ENCODE measurements at places on chromosomes 7 and 10. TPM values are rescaled to one million over a fixed set of nuclear protein-coding genes. Genes with fewer than 3 reads are reported as not detected.
A peak's percentile ranks its signal among the peaks of the same experiment; 100 is the strongest.

GRCh38 chr10:818526-819220 is 112.8 kb downstream of the LARP4B start:
- no peak for DNase-seq

DNA sequence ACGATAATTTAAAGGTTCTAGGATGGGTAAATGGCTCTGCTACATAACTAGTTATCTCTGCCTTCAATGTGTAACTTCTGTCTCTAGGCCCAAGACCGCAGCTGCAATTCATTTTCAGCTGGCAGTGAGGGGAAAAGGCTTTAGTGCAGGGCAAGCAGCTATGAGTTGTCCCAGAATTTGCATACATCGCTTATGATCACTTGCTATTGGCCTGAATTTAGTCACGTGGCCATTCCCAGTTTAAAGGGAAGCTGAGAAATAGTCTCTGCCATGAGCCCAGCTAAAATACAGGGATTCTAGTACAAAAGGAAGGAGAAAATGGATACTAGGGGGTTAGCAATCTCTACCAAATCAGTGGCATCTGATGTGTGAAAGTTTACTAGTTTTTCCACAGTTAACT is 145.8 kb upstream of the IMMP2L start:
- peak; percentile 37 for DNase-seq

The NEUROD6 gene
- not detected for total RNA-seq

GRCh38 chr10:71214641-71215559 is 2.5 kb downstream of the UNC5B start:
- no peak for DNase-seq

GRCh38 chr10:103859161-103860086 is 4.0 kb upstream of the SH3PXD2A start:
- DNase-seq = peak; percentile 71

The DNMBP gene
- total RNA-seq = 18.5 TPM

- DNase-seq = no peak
Measured at GRCh38 chr7:21364801-21365271, 63.0 kb upstream of the SP4 start.

DNA sequence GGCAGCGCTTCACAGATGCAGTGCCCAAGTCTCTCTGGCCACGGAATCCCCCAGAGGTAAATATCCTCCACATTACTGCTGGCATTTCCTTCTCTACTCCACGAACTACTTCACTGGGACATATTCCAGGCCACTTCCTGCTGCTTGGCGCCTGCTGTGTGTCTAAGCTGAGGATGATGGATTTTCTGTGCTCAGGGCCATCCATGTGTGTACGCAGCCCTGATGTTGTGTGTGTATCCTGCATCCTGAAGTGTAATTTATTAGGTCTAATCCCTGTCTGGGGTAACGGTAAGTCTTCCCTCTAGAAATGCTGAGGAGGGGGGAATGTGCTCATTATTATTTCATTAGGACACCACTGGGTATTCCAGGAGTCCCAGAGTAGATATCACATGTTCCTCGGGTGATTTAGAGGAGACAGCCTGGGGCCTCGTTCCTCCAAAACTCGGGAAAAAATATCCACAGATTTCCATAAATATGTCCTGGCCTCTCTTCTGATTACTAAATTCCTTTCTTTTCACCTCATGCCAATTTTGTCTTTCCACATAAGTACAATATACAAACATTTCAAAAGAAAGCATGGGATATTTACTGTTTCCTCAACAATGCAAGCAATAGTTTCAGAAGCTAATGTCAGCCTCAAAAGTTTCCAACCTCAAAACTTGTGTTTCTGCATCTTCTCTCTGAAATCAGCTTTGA is 25.5 kb upstream of the HABP2 start:
- DNase-seq = peak; percentile 57

DNA sequence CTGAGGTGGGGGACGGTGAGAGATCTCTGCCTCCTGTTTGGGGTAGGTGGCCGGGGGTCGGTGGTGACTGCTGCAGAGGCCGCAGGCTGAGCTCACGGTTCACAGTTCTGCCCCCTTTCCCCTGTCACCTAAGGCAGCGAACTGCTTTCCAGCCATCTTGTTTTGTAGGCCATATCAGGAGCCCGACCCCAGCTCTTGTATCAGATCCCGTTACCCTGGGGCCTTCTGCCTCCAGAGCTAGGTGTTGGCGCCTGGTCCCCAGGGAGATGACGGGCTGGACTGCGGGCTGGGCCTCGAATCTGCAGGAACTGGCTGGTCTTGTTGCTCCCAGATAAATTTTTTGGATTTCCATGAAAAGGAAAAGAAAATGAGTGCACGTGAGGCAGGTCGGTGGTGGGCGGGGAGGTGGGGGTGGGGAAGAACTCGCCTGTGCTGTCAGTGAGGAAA is 183.0 kb downstream of the DNAJB6 start:
- DNase-seq = no peak

DNA sequence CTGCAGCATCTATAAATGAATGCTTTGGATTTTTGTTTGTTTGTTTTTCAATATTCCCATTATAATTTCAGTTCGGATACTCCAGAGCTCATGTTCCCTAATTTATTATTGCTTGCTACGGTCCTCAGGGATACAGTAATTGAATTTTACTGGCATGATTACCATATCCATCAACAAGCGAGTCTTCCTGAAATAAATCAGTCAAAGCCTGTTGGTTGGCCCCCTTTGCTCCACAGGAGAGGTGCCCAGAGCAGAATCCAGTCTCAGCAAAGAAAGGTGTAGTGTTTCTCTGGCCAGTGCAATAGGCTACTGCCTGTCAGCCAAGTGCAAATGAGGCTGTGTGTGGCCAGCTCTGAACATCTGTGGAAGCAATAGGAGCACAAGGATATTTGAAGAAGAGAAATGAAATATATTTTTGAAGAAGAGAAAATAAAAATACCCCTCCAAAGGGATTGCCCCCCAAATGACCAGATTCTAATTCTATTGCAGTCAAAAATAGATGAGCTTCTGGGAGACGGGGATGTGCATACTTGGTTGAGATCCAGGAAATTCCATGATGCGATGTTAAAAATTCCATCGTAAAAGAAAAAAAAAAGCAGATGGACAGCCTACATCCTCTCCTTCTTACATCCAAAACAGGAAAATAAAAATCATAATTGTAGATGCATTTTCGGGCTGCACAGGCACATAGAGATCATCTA is 18.1 kb downstream of the TRIL start:
- DNase-seq = no peak

DNA sequence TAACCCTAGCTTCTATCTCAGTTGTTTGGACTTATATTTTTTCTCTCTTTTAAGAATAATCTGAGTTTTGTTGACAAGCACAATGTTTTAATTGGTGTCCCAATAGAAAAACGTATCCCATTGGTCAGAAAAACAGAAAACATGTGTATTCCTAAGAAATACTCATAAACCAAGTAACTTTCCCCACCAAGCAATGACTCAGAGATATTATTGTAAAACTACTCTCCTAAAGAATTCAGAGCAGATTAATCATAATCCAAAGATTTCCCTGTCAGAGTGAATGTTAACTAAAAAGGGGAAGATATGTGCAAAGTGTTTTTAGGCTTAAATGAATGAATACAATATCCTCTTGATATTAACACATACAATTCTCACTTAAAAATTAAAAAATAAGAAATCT is 29.4 kb upstream of the MBL2 start:
- DNase-seq = peak; percentile 28

DNA sequence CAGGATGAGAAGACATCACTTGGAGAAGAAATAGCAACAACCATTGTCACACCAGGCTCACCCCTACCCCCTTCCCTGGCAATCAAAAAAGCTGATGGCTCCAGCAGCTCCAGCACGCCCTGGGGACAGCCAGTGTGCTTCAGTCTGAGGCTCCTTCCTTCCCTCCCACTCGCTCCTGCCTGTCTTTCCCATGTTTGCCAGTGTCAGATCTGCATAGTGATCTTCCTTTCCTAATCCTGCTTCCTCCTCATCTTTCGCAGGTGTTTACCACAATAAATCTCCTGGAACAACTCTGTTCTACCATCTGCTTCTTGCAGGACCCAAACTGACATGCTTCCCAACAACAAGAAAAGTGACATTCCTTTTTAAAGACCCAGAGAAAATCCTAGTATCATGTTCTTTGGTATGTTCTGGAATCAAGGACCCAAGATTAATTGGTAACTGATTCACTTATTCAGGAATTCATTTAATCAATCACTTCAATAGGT is 57.1 kb downstream of the STEAP1B start:
- no peak for DNase-seq

DNA sequence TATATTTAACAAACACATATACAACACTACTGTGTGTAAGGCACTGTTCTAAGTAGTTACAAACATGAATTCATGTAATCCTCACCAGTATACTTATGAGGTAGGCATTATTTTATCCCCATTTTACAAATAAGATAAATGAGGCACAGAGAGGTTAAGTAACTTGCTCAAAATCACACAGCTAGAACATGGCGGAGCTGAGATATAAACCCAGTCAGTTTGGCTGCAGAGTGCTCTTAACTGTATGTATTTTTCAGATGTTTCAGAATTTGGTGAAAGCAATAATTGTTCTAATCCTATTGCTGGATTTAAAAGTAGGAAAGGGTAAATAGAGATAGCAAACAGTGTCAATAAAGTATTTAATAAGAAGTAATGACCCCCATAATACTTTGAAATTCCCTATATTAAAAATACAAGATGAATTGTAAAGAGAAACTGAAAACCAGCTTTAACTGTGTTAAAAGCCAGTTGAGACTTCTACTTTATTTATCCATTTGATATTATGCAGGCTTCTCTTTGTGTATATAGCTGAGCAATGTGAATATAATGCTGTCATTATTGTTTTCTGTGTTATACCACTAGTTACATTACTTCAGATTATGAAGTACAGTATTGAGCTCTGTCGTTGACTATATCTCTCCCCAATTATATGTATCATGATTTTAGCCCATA is 32.3 kb upstream of the RPA3 start:
- no peak for DNase-seq

DNA sequence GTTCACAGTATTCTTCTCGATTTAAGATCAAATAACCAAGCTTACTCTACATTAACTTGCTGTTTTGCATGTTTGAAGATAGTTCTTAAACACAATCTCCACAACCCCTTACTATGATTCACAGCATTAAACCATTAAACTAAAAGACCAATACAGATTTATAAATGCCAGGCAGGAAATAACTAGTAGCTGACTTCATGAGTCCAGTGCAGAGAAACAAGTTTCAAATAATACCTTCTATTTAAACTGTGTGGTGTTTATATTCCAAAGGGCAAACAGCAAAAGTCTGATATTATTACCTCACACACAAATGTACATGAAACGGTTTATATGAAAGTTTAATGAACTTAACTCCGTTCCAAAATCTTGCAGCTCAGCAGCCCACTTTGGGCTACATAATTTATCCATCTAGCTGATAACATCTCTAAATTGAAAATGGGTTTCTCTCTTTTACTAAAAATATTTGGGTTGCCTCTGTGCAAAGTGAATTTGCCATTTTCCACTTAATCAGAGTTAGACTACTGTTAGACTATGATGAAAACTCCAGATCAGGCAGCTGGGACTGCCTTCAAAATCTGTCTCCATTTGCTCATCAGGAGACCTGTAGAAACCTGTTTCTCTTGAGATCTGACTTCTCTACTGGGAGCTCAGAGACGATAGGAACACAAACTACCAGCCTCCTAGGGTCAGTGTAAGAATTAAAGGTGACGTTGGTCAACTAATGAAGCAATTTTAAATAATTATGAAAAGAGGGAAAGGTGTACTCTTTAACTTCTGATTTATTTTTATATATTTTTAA is 287.3 kb downstream of the FZD1 start:
- peak; percentile 19 for DNase-seq

The ITGA8 gene
- not detected for total RNA-seq

DNA sequence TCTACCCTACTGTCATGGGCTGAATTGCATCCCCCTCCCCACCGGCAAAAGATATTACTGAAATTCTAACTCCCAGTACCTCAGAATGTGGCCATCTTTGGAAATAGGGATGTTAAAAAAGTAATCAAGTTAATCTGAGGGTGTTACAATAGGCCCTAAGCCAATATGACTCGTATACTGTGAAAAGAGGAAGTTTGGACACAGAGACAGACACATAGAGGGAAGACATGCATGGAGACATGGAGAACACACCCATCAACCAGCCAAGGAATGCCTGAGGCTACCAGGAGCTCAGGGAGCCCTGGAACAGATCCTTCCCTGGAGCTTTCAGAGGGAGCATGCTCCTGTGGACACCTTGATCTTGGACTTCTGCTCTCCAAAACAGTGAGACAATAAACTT is 138.2 kb upstream of the ADO start:
- no peak for DNase-seq

DNA sequence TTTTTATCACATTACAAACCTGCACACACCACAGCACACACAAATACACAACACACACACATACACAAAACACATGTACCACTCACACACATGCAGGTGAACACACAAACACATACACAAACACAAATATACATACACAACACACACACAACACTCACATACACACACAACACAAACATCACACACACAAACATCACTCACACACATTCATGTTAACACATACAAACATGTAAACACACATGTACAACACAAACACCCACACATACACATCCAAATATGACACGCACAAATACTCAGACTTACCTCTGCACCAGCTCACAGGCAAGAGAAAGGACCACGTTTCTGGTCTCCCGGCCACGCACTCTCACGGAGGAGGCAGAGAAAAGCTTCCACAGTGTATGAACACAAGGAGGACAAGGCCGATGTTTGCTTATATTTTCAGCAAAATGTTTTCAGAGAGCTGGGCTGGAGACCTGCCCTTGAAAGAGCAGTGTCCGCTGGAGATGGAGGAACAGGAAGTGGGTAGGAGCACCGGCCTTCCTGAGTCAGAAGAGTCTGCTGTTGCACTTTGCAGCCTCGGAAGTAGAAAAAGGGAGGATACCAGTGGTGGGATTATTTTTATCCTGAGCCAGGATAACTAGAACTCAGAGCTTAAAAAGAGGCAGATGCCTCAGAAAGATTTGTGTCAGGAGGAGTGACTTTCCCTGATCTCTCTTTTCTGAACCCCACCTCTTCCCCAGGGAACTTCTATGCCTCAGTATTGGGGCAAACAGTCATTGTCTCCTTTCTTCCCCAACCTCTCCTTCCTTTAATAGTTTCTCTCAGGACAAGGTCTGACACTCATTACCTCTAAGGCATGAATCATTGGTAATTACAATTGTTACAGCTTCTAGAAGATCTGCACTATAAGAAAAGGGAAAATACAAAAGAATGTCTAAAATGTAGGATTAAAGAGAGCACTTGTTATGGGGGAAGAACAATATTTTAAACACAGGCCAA is at the start of gene GIMAP6:
Gene GIMAP6 (minus strand): TSS at position 520 of the 999 bp plus-strand sequence. CDS start 2,243 bp downstream, outside the sequence.
- DNase-seq = no peak

DNA sequence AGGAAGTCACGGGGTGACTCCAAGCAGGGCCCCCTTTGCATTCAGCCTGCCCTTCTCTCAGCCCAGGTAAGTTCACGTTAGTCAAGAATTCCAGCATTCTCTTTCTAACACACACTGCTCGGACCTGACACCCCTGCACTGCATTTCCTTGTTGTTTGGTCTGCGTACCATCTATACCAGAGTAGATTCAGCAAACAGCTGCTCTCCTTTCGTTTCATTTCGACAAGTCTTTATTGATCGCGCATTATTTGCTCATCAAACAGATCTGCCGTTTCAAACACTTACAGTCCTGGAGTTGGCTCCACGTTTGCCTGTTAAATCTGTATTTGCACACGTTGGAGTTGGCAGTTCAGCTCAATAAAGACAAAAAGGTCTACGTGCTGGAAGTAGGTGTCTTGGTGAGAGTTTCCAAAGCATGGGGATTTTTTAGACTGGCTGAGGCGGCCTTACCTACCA is 495.1 kb downstream of the RPS24 start:
- DNase-seq = no peak

The FAM25A gene
- not detected for total RNA-seq
